GM12878 (cell line): ENCODE measurements at places on chromosomes 2 and 18. TPM values are rescaled to one million over a fixed set of nuclear protein-coding genes. Genes with fewer than 3 reads are reported as not detected.

AQP4 gene
- total RNA-seq = 0.18 and 0.24 TPM in 2 replicates

TNFRSF11A gene
- 0.18 and 0.56 TPM in 2 replicates for total RNA-seq

DNA sequence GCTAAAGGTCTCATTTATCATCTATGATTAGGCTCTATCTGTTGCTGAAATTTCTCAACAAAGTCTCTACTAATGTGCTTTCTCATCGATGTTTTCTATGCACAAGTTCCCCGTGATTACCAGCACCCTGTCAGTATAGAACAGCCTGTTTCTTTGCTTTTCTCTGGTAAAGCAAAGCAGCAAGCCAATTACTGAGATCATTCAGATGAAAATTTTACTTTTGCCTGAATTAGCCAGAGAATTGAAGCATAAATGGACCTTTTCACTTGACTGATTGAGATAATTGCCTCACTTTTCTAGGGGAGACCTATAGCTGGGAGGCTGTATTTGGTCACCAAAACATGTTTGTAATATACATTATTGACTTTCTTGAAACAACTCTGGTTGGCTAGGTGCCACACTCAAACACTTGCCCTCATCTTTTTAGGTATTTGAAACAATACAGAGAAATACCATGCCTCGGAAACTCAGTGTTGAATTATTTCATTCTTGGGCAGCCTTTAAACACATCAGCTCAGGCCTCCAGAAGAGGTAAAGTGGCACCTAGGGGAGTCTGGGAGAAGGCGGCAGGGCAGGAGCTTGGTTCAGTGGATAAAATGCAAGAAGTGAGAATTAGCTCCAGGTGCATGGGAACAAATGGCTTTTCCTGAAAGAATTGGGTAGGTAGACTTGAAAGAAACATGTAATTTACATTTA, 96.2 kb downstream of the GALNT3 start:
- no peak for DNase-seq

CDC42EP3 gene
- 63.1 and 67.6 TPM in 2 replicates for total RNA-seq

DNA sequence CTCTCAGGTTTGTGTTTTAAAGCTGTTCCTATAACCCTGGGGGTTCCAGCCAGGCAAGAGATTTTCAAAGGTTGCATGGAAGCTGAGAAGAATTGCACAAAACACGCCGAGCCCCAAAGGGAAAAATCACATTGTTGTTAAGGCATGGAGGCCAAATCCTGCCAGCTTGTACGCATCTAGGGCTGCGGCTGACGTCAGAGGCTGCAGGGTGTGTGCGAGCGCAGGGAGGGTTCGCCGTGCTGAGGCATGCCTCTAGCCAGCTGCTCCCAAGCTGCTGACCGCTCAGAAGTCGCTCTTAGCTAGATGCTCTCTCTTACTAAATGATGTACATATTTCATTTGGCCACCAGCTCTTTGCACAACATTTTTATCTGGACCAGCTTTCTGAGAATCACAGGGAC, 191.8 kb downstream of the LPIN1 start:
- DNase-seq = no peak

DNA sequence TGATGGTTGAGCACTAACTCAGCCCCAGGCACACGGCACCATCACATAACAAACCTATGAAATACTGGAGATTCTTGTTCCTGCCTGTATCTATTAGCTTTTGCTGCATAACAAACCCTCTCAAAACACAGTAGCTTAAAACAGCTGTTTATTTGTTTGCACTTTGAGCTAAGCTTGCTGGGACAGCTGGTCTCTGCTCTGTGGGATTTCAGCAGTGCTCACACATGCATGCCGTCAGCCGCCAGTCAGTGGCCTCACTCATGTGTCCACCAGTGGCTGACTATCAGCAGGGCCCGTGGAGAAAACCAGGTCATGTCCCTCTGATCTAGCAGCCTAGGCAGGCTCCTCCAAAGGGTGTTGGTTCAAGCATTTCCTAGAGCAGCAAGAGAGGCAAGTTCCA, 52.8 kb upstream of the RAB12 start:
- DNase-seq = no peak

DNA sequence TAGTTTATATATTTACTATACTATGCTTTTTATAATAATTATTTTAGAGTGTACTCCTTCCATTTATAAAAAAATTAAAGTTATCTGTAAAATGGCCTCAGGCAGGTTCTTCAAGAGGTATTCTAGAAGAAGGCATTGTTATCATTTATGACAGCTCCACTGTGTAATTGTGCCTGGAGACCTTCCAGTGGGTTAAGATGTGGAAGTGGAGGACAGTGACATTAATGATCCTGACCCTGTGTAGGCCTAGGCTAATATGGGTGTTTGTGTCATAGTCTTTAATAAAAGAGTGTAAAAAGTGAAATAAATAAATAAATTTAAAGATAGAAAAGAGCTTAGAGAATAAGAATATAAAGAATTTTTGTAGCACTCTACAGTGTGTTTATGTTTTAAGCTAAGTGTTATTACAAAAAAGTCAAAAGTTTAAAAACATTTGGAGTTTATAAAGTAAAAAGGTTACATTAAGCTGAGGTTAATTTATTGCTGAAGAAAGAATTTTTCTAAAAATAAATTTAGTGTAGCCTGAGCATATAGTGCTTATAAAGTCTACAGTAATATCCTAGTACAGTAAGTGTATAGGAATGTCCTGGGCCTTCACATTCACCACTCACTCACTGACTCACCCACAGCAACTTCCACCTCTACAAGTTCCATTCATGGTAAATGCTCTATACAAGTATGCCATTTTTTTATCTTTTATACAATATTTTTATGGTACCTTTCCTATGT, 190.0 kb upstream of the SESTD1 start:
- no peak for DNase-seq

- no peak for DNase-seq
These were observed 129.3 kb upstream of the CCDC150 start for GRCh38 chr2:196510246-196510645.

- DNase-seq = no peak
These were observed 5.7 kb downstream of the TEX261 start for GRCh38 chr2:70988726-70989648.

RTP5 gene
- total RNA-seq = not detected in 2 replicates

DNA sequence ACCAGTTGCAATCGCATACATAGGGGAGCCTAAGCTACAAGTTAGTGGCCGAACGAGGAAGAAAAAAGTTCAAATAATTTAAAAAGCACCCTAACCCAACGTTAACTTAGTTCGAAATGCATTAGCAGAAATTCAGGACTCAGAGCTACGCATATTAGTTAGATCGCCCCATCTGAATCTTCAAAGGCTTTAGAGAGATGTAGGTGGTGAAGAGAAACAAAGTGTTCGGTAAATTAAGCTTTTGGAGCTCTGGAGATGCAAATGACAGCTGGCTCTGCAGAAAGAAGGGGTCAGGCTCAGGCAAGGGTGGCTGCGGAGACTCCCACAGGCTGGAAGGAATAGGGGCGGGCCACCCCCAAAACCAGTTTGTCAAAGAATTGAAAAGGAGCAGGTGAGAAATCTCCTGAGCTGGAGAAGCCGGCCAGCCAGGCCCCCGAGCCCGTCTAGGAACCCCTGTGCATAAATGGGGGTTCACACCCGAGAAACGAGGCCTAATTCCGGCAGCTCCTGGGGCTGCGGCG, 621 bp downstream of the TXNL1 start:
- no peak for DNase-seq

DNA sequence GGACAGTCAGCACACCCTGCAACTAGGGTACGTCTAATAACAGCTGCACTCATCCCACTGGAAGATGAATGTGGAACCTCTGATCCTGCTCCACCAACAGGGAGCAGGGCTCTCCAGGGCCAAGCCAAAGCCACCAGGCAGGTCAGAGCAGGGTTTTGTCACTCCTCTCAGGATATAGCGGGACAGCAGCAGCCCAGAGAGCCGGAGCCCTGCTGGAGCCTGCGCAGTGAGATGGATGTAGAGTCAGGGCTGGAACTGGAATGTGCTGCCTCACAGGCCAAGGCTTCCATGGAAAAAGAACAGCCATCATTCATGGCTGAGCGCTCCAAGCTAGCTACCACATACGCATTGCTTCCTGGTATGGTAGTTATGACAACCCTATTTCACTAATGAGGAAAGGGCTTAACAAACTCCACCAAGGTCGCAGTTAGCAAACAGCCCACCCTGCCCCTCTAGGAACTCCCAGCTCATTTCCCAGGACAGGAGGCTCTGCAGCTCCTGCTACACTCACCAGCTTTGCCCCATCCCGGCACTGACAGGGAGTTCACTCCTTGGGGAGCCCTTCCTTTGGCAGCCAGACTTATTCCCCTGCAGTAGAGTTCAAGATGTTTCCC, 85.2 kb downstream of the HS1BP3 start:
- DNase-seq = no peak

DNA sequence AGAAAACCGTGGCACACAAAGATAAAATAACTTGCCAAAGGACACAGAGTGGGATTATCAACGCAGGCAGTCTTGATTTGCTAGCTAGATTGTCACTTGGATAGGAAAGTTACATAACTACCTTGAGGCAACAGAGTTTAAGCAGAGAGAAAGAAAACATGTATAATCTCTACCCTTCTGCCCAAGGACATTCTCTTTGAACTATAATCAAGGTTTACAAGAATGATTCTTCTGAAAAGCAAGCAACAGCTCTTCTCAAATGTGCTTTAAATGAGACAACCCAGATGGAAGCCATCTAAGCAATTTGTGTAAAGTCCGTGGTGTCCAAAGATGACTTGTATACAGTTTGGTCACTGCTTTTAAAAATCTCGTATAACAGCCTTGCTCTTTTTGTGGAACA, 177.4 kb downstream of the CD226 start:
- DNase-seq = no peak

- no peak for DNase-seq
These were observed 113.3 kb upstream of the SERTAD2 start for GRCh38 chr2:64766841-64767669.

GRCh38 chr2:105496271-105496670, 97.4 kb upstream of the FHL2 start:
- no peak for DNase-seq

GRCh38 chr2:60215386-60215901, 338.0 kb downstream of the BCL11A start:
- no peak for DNase-seq

CFAP65 gene
- total RNA-seq = not detected in 2 replicates

DNA sequence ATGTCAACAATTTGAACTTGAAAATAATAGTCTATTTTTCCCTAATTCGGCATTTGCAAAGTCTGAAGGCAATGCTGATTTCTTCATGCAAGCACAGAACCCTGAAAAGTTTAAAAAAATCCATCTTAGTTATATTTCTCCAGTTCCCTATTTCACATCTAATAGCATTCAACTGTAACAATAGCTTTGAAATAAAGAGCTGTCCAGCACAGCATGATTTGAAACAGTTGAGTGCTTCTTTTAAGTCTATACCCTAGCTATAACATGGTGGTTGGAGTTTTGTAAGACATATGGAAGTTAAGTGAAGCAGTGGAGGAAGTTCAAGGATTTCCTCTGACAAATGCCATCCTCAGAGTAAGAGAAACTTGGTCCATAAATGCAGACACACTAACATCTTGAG, 691.9 kb downstream of the ERBB4 start:
- no peak for DNase-seq

SEPTIN10 gene
- 96.2 and 98.5 TPM in 2 replicates for total RNA-seq

DNA sequence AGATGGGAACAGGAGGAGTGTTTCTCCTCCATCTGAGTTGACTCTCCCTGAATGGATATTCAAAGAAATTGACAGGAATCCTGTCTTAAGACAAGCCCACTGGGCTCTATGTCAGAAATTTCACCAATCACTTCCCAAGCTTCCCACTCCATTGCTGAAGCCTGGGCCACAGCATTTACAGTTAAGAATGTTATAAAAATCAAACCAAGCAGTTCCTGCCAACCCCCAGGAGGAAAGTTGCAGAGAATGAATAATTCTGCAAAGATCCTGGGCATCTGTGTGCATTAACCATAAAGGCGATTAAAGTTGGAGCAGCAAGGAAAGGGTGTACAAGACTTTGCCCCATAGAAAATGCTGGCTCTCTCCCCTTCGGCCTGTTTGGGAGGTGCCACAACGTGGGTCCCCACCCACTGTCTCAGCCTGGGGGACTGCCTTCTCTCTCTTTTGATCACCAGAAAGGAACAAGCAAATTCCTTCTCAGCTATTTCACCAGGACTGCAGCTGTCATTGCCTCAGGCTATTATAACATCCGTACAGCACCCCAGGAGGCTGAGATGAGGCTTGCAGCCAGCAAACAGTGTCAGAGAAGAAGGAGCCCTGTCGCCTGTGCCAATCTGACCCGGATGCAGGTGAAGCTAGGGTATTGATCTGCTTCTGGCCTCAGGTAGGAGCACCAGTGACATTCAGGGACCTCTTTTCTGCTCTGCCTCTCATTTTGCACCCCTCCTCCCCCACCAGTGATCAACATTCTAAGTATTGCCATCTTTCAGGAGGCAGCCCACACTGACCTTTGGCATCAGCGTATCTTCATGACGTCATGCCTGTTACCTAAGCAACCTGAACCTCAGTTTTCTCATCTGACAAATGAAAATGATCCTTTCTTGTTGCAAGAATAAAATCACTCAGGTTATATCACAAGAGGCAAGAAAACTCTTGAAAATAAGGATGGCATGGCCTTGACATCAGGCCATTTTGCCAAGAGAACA, 219.0 kb downstream of the SH3BP4 start:
- no peak for DNase-seq

GRCh38 chr18:58649966-58650816, 21.1 kb upstream of the MALT1 start:
- DNase-seq = peak; percentile 80

DNA sequence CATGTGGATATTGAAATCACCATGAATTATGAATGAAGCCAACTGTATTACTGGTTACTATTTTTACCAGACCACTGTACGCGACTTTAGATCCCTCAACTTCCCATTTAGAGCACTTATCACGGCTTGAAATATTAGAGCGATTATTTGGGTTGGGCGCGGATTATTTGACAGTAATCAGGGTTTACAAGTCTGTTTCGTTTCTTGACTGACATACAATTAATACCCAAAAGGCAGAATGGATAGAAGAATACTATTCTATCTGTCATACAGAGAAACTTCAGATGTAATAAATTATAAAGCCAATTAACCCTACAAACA, 496 bp upstream of the NAPG start:
- DNase-seq = no peak
